Psoas muscle (tissue), 8 donors: ENCODE measurements at places on chromosomes 7 and 10.

DNA sequence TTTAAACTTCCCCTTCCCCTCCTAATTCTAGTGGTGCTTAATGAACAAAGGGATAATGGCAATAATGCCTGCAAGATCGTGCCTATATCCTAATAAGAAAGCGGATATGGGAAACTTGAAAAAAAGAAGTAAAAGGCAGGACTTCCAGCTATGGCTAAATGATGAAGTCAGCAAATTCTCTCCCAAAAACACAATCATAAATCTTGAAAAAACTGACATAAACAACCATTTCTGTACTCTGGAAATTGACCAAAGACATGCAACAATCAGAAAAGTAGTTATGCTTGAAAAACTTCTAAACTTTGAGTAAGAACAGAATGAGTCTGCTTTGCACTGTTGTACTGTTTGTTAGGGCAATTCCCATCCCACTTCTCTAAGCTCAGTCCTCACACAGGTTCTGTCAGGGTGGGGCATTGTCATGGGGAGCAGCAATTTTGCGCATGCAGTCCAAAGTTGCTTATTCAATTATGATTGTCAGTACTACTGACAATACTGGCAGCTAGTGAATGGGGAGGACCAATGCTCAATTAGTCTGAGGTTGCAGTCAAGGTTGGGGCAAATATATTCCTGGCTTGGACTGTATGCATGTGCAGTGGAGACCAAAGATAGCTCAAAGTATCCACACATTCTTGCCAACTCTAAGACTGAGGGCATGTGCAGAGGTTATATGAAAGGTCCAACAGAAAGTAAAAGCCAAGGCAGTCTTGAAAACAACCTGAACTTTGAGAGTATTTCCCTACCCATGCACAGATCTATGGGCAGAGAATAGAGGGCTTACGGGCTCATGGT, 34.1 kb upstream of the ARHGAP22 start:
- DNase-seq, result no peak

DNA sequence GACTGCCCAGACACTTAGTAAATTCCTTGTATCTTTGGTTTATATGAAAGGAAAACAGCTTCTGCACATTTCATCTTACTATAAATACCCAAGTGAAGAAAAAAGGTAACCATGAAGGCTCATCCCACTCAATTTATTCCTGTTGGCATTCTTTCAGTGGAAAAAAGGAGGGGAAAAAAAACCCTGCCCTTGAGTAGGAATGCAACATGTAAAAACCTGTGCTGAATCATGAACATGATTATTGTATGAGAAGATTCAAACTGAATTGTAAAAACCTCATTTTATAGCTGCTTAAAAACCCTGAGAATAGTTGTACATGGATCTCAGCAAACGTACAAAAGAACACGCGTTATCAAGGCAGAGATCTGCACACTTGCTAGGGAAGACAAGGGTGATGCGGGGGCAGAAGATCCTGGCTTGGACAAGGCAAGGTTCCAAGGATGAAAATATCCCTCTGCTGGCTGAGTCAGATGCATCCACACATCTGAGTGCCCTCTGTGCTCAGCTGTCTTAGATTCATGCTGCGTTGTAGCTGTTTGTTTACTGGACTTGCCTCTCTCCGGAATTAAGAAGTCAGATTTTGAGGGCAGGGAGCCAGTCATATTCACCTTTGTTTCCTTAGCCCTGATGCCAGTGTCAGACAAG, 658.2 kb downstream of the PARD3 start:
- DNase-seq, result no peak

- peak; percentile 84 for DNase-seq
Measured at GRCh38 chr10:131997366-131998049, 15.8 kb upstream of the BNIP3 start.

- DNase-seq, result no peak
Measured at GRCh38 chr7:34133356-34133982, 228.1 kb downstream of the BMPER start.

GRCh38 chr10:3776796-3777571, 8.0 kb downstream of the KLF6 start:
- no peak for DNase-seq

DNA sequence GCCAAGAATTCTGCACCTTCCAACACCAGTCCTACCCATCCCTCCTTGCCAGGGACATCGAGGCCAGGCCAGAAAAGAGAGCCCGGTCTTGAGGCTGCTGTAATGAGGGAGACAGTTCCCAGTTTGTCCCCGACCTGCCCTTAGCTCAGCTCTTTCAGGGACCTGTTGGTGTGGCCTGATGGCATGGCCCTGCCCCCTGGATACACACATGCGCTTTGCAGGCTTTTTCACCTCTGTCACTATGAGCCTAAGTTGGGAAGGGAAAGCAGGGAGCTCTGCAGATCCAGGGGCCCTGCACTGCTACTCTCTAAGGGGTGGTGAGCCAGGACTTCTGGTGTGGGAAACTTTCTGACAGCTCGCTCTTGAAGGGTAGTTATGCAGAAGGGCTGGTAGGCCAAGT, 2.1 kb downstream of the SCD start:
- no peak for DNase-seq

GRCh38 chr10:25972631-25973030, 38.6 kb downstream of the MYO3A start:
- no peak for DNase-seq

- DNase-seq, result no peak
Measured at GRCh38 chr10:71633920-71634319, 85.7 kb downstream of the C10orf105 start.

DNA sequence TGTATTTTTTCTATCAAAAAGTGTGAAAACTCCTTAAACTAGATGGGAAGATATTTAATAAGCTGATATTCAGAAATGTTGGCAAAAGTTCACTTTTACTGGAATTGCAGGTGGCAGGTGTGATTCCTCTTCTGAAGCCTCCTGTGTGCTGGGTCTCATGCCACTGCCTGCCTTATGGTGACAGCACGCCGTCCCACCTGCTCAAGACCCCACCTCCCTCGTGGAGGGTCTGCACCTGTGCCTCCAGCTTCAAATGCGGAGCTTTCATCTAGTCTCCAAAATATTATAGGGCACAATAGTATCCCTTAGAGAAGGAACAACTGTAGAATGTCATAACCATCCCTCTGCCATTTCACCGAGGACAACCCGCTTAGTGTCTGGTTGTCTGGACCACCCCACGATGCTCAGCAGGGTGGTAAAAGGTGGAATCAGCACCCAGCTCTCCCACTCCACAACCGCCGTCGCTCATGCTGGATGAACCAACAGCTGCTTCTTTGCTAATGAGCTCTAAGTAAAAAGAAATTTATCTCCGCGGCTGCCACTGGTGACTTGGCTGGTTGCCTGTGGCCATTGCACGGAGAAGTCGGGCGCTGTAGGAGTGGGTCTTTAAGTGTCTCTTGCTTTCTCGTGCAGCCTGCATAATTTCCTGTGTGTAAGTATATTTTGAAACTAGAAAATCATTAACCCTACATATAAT, 119.3 kb upstream of the TCERG1L start:
- DNase-seq, result no peak

DNA sequence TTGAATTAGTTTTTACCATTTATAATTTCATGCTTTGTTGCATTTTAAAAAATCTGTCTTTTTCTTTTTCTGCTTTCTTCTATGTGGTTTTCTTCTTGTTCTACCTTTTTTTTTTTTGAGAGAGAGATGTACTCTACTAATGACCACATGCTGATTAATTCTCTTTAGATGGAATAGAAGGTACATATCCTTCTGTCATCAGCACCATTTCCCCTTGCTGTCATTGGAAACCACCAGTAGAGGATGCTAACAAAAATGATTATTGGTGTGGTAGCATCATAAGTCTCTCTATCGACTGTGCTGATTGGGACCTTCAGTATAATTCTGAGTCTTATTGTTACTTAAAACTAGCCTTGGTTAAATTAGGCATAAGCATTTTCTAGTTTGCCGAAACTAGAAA, 3.6 kb downstream of the ZEB1 start:
- no peak for DNase-seq

- DNase-seq, result no peak
Measured at GRCh38 chr7:134186027-134186426, 58.9 kb downstream of the LRGUK start.

- no peak for DNase-seq
Measured at GRCh38 chr7:80236681-80237080, 102.0 kb downstream of the GNAI1 start.

DNA sequence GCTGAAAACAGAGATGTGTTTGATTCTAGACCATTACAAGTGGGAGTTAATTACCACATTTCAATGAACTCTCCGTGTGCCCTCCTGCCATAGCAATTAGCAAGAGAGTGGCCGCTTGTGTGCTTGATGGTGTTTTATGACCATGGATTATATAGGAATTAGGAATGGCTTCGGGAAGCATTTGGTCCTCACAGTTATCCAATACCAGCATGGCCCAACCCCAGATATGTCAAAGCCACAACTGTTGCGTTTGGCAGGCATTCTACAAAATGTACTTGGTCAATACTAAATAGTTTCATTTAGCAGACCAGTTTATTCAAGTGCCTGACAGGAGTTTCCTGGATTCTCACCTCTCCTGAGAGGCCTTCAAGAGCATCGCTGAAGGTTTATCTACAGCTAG, 509.0 kb upstream of the GALNT17 start:
- DNase-seq, result no peak

DNA sequence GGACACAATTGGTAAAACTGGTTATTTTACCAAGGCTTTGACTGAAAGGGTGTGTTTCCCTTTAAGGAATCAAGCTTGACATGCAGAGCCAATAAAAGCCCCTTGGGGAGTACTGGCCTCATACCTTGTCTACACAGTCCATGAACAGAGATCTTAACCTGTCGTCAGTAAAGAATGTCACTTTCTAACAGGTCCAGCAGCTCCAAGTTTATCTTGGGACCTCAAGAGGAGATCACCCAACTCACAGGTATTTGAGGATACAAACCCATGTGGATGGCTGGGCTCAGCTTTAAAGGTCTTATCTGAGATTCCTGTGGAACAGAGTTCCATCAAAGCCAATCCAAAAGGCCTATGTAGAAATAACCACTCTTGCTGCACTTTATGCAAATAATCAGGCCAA, 61.3 kb downstream of the COA1 start:
- no peak for DNase-seq

- no peak for DNase-seq
Measured at GRCh38 chr10:23405540-23405939, 33.3 kb upstream of the OTUD1 start.

DNA sequence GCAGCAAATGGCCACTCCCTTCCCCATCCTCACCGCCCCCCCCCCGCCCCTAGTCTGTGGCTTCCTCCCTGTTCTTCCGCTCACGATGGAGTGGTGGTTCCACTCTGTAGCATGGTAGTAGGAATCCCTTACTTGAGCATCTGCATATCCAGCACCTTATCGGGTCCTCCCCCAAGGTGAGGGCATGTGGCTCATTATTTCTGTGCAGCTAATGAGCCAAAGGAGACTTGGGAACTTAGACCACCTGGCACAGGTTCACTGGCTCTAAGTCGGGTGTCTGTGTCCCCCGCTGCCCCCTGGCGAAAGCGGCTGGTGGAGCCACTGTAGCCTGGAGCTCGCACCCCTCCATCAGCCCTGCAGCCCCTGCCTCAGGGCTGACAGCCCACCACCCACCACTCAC, 22.8 kb upstream of the GPR26 start:
- no peak for DNase-seq

- no peak for DNase-seq
Measured at GRCh38 chr10:33196710-33197491, 137.6 kb downstream of the NRP1 start.

DNA sequence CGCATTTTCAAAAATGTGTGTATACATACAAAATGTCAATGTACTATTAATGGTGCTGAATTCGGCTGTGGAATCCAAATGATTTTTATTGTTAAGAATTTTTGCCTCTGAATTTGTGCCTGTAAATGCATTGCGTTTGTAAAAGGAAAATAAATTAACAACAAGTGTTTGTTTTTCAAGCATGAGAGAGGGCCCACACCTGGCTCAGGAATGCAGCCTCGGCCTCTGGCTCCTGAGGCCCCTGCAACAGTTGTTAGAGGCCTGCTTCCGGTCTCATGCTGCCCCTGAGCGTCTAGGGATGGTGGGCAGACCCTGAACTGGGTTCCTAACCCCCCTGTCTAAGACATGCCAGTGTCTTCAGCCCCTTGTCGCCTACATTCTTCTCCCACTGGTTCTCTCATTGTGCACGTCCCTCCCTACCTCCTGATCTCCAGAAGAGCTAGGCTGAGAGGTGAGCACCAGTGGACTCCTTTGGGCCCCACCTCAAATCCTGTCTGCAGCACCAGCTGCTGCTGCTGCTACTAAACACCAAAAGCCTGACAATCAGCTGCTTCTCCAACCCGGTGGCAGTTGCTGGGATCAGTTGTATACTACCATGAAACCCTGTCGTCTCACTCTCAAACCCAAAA, 1.9 kb upstream of the BTBD16 start:
- no peak for DNase-seq

DNA sequence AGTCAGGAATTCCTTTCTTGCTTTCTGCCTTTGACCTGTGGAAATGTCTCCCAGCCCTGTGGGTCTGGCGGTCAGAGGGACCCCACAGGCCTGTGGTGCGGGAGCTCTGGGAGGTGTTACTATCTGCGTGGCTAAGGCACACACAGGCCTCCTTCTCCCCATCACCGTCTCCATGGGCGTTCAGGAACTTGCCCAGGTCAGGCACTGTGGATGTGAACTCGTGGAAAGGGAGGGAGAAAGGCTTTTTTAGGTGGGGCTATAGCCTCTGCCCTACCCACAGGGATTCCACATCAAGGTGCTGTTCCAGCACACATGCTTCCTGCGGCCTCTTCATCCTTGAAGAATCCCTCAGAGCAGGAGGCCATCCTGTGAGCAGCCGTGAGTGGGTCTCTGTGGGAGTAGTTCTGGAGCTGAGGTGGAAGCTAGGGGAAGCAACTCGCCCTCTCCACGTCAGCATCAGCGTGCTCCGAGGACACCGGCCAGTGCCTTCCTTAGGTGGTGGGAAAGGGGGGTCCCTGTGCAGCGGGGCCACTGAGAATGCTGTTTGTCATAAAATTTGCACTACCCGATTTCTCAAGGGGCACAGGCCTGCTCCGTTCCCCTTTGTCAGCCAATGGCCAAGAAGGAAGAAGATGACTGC, 7.5 kb upstream of the ATP6V0E2 start:
- DNase-seq, result no peak

GRCh38 chr7:139703487-139704307, 74.1 kb downstream of the HIPK2 start:
- no peak for DNase-seq

GRCh38 chr7:5596046-5596895, 172.6 kb upstream of the TNRC18 start:
- peak; percentile 88 for DNase-seq

DNA sequence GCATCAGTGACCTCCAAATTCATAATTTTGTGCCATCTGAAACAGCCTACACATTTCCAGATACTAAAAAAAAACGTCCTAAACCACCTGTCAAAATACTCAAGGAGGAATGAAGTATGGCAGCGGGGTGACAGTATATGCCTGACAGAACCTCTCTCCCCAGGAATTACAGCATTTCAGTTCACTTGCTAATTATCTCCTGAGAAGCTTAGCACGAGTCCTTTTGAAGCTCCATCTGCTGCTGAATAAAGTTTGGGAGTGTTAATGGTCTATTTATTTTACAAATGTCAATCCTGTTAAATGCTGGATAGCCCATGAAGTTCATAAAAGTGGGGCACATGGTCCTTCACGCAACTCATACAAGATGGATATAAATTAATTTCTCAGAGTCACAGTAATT, 29.4 kb upstream of the ANLN start:
- no peak for DNase-seq
